Upper lobe of left lung (tissue), 6 donors: ENCODE measurements at places on chromosomes 2 and 18. TPM values are rescaled to one million over a fixed set of nuclear protein-coding genes. Genes with fewer than 3 reads are reported as not detected.

DNA sequence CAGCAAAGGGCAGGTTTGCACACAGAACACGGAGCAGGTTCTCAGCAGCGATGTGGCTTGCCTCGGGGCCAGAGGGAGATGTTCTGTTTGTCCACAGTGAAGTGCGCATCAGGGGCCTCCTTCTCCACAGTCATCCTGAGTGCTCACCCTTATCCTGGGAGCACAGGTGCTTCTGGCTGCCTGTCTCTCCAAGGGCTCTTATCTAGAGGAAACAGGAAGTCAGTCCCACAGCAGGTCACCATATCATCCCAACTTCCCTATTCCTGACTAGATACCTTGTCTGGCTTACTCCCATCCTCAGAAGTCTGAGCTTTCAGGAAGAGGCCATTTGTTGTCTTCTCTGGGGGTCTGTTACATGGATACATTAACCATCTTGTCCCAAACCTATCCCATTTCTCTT lies at the start of gene CD207:
TSS of gene CD207 (minus strand) at position 174 of the 400 bp plus-strand sequence. CDS start at position 134, 40 bp downstream.
- H3K4me1 ChIP-seq, result no peaks in the 10 kb centered on the region
- no peak for DNase-seq
- no peak within 1 kb of the TSS for H3K27ac ChIP-seq
- no peaks in the 10 kb centered on the region for H3K27me3 ChIP-seq

Gene DPP4
- 18.9 TPM for total RNA-seq

Gene CEP76
- total RNA-seq, result 6.8 TPM

- H3K27me3 ChIP-seq, result no peaks in the 10 kb centered on the region
- no peak overlapping the region for H3K27ac ChIP-seq
- H3K36me3 ChIP-seq, result no peaks in the 10 kb centered on the region
- no peaks in the 10 kb centered on the region for H3K4me1 ChIP-seq
- H3K4me3 ChIP-seq, result no peak overlapping the region
Measured at GRCh38 chr2:71190656-71191569, 36.0 kb downstream of the PAIP2B start.

DNA sequence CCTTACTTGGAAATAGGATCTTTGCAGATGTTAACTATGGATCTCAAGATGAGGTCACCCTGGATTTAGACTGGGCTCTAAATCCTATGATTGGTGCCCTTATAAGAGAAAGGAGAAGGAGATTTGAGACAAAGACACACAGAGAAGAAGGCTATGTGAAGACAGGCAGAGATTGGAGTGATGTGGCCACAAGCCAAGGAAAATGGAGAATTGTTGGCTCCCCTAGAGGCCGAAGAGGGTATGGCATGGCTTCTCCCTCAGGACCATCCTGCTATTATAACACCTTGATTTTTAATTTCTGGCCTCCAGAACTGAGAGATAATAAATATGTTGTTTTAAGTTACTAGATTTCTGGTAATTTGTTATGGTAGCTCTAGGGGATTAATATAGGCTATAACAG lies 7.6 kb downstream of the CYBRD1 start:
- DNase-seq, result no peak
- no peak overlapping the region for H3K4me3 ChIP-seq
- H3K27ac ChIP-seq, result no peak overlapping the region
- no peaks in the 10 kb centered on the region for H3K36me3 ChIP-seq
- peaks cover 27% of the 10 kb centered on the region for H3K4me1 ChIP-seq

Gene DSG4
- not detected for total RNA-seq

Gene NAT8
- not detected for total RNA-seq

Gene NOTO
- not detected for total RNA-seq

Gene RRM2
- total RNA-seq, result 4.4 TPM

DNA sequence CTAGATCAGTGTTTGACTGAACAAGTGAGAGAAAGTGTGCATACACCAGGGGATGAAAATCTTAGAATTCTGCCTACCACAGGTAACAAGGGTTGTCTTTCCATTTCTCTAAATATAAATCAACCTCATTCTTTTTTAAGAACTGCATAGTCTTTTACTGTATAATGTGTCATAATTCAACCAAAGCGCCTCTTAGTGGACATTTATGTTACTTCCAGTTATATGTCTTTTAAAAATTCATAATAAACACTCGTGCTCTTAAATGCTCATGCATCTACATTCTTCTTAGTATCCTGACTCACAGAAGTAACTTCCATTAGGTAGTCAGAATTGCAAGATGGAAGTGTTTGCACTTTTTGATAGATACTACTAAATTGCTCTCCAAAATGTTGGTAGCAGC lies 76.2 kb downstream of the CHRNA1 start:
- H3K36me3 ChIP-seq, result no peaks in the 10 kb centered on the region
- no peak overlapping the region for H3K27ac ChIP-seq
- DNase-seq, result no peak

DNA sequence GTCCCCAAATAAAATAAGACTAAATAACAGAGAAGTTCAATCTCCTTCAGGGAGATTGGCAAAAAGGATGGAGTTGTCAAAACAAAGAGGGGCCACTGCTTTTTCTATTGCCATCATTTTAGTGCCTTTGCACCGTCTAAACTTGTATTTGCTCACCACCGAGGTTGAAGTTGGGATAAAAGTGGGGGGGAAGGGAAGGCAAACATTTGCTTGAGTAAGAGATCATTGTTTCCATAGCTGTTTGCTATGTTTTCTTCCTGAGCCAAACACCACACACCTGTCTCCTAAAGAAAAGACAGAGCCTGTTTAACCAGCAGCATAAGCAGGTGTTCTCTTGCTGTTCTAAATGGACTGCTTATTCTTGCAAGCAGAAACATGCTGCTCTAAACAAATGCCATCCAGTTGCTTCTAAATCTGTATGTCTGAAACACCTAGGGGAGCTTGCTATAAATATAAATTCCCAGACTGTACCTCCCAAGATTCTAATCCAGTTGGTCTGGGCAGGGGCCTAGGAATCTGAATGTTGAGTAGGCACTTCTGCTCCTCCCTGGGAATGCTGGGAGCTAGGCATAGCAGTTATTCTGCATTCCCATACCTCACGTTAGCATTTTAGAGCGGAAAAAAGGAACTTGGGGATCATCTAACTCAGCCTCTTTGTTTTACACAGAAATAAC lies 179.4 kb upstream of the ARL4C start:
- no peak overlapping the region for H3K4me3 ChIP-seq
- no peaks in the 10 kb centered on the region for H3K27me3 ChIP-seq
- DNase-seq, result no peak
- no peaks in the 10 kb centered on the region for H3K4me1 ChIP-seq
- H3K27ac ChIP-seq, result no peak overlapping the region
- H3K36me3 ChIP-seq, result no peaks in the 10 kb centered on the region

- no peak overlapping the region for H3K4me3 ChIP-seq
- H3K4me1 ChIP-seq, result peaks cover 18% of the 10 kb centered on the region
- peak overlapping the region; percentile 52 for H3K27ac ChIP-seq
- H3K36me3 ChIP-seq, result no peaks in the 10 kb centered on the region
- no peak for DNase-seq
- H3K27me3 ChIP-seq, result no peaks in the 10 kb centered on the region
Measured at GRCh38 chr2:37851428-37851827, 73.7 kb upstream of the RMDN2 start.

DNA sequence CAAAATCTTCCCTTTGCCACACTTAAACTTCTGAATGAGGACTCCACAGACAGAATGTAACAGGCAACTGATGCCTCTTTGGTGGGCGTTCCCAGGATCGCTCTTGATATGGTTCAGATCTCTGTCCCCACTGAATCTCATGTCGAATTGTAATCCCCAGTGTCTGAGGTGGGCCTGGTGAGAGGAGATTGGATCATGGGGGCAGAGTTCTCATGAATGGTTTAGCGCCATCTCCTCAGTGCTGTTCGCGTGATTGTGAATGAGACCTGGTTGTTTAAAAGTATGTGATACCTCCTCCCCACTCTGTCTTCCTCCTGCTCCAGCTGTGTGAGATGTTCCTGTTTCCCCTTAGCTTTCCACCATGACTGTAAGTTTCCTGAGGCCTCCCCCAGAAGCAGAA lies 111.1 kb upstream of the SLC66A3 start:
- H3K27ac ChIP-seq, result no peak overlapping the region
- no peak overlapping the region for H3K4me3 ChIP-seq
- H3K27me3 ChIP-seq, result no peaks in the 10 kb centered on the region
- H3K36me3 ChIP-seq, result no peaks in the 10 kb centered on the region
- H3K4me1 ChIP-seq, result no peaks in the 10 kb centered on the region

Gene INHBB
- 11.2 TPM for total RNA-seq

GRCh38 chr2:98805412-98806171 lies 74.7 kb upstream of the MGAT4A start:
- no peaks in the 10 kb centered on the region for H3K36me3 ChIP-seq
- no peaks in the 10 kb centered on the region for H3K27me3 ChIP-seq
- peak overlapping the region; percentile 57 for H3K27ac ChIP-seq
- peaks cover 38% of the 10 kb centered on the region for H3K4me1 ChIP-seq
- no peak for DNase-seq

DNA sequence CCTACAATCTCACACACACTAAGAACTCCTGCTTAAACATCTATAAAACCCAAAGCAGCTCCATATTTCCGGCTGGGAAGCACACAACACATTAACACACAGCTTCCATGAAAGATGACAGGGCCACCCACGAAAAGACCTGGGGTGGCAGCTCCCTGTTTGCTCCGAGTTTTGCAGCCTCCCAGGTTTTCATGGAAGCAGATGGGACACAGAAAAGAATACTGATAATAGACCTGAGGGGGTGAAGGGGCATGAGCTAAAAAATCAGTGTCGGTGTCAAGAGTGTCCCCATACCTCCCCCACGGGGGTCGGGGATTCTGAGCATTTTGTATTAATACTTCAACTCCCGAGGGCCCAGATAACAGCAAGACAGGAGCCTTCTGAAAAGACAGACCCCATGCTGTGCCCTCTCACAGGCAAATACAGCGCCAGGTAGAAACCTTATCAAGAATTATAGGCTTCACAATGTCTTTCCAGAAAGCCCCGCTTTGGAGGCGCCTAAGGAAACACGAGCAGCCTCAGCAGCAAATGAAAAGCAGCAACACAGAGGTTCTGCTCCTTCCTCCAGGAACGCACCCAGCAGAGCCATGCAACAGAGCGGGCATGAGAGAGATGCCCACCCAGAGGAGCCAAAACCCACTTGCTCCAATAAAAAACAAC lies 50.5 kb downstream of the ZNF516 start:
- H3K4me3 ChIP-seq, result no peak overlapping the region
- no peaks in the 10 kb centered on the region for H3K27me3 ChIP-seq
- peaks cover 24% of the 10 kb centered on the region for H3K36me3 ChIP-seq
- no peak overlapping the region for H3K27ac ChIP-seq
- no peak for DNase-seq

- H3K4me1 ChIP-seq, result peaks cover 27% of the 10 kb centered on the region
- H3K27me3 ChIP-seq, result no peaks in the 10 kb centered on the region
- no peak for DNase-seq
- H3K4me3 ChIP-seq, result no peak overlapping the region
Measured at GRCh38 chr2:230660294-230661060, 52.2 kb upstream of the CAB39 start.

Gene TMEM163
- total RNA-seq, result 71.6 TPM

- DNase-seq, result no peak
- no peaks in the 10 kb centered on the region for H3K4me1 ChIP-seq
- H3K27ac ChIP-seq, result no peak overlapping the region
- no peaks in the 10 kb centered on the region for H3K36me3 ChIP-seq
Measured at GRCh38 chr2:238803996-238804870, 43.7 kb upstream of the TWIST2 start.

Gene AGPS
- 39.1 TPM for total RNA-seq

DNA sequence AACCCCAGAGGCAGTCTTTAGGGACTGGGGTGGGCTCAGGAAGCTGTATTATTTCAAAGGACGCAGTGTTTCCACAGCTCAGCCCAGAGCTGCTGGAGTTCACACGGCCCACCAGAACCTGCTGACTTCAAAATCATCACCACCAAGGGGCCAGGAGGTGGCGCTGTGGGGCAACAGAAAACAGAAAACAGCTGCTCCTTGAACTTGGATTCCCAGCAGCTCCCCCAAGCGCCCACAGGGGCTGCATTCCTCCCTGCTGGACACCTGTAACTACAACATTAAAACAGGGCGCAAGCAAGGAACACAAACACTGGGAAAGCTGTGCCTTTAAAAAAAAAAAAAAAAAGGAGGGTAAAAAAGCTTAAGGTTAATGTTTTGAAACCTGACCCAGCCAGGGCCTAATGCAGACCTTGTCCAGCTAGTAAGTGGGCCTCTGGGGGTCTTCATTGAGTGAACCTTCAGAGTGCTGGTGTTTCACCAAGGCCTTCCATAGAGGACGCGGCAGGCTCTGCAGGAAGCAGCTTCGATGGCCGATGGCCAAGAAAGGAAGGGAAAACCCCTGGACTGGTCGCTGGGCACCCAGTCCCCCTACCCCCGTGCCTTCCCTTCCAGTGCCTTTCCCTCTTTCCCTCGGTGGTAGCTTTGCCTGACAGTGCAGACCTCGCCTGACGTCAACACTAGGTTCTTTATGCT lies 25.9 kb downstream of the MLPH start:
- H3K4me1 ChIP-seq, result peaks cover 37% of the 10 kb centered on the region
- H3K27ac ChIP-seq, result peak overlapping the region; percentile 10
